ENCODE measurements at places on chromosomes 11 and 22.

GRCh38 chr11:34160049-34160721 is 54.8 kb downstream of the NAT10 start:
- no peak for DNase-seq

- DNase-seq: no peak
Measured at GRCh38 chr11:38819981-38820380, 2221.9 kb upstream of the RAG2 start.

DNA sequence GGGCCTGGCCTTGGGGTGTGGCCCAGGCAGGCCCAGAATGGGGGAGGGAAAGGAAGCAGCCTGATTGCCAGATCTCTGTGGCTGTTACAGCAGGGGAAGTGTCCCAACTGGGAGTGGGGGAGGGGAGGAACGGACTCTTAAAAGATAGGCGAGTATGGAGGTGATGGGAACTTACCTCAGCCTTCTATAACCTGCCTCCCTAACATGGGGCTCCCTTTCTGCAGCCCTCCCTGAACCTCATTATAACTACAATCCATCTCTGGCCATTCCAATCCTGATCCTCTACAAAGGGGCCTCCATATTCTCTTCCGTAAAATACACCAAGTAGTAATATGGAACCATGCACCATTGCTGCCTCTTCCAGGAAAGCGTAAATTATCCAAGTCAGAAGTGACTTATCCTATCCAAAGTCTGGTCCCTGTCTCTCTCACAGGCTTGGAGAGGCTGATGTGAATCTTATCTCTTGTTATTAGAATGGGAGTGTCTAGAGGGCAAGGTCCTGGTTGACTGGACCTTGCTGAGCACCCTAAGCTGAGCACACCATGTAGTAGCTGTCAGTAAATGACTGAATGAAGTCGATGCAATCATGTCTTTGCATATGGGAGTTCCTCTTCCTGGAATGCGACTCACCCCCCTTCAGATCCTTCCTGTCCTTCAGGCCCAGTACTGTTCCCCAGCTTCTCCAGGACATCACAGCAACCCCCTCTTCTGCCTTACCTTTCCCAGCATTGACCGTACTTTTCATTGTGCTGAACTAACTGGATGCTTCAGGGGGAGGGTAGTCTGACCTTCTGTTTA is 5.9 kb downstream of the RHOG start:
- peak; percentile 83 for DNase-seq

GRCh38 chr11:898143-898511 is 12.5 kb downstream of the CHID1 start:
- DNase-seq: no peak

GRCh38 chr22:26671317-26672059 is 14.1 kb downstream of the MIAT start:
- no peak for DNase-seq

GRCh38 chr11:92410526-92410925 is 185.9 kb downstream of the FAT3 start:
- DNase-seq: no peak

DNA sequence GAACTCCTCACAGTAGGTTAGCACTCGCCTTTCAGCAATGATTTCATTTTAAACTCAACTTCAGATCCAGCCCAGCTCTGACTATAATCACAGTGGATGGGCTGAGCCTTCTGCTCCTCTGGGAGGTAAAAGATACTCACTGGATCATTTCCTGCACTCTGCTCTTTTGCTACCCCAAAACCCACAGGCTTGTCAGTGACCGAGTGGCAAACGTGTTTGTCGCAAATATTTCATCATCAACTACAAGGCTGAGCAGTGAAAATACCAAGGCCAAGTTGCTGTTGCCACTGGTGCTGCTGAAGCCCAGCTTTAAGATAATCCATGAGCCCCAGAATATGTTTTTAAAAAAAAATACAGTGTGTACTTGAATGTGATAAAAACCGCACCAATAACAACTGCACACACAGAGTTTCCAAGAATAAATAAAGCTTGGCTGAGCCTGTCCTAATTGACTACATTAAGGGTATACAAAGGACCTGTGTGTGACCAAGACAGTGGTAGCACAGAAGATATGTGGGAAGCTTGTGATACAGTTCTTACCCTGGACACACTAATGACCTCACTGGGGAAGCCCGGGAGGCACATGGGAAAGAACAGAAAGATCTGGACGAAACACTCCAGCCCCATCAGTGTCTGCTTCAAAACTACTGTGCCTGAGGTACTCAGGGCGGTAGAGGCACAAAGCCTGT is 41.3 kb downstream of the ABTB2 start:
- no peak for DNase-seq

GRCh38 chr22:40240160-40240559 is 62.4 kb downstream of the TNRC6B start:
- DNase-seq: no peak

GRCh38 chr11:111148953-111149352 is 96.6 kb upstream of the POU2AF2 start:
- no peak for DNase-seq

DNA sequence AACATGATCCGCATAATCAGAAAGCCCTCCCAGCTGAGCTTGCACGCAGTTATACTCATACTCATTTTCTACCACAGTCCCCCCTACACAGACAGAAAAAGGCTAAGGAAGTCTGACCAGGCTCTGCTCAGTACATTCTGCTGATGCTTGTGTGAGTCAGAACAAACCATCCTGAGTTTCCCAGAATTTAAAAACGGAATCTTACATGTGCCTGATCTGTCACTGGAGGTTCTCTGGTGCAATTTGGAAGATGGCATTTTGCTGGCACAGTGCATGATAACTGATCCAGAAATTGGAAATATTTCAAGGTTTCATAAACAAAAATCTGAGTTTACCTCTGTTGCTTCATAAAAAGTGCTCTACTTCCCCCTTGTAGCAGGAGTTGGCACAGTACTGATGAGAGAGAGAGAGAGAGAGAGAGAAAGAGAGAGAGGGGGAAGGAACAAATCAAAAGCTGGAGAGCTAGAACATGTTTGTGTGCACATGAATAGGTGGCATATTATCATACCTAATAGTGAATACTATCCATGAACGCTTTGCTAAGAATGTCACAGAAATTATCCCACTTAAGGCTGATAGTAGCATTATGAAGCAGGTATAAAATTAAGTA is 1085.3 kb downstream of the DLG2 start:
- no peak for DNase-seq

DNA sequence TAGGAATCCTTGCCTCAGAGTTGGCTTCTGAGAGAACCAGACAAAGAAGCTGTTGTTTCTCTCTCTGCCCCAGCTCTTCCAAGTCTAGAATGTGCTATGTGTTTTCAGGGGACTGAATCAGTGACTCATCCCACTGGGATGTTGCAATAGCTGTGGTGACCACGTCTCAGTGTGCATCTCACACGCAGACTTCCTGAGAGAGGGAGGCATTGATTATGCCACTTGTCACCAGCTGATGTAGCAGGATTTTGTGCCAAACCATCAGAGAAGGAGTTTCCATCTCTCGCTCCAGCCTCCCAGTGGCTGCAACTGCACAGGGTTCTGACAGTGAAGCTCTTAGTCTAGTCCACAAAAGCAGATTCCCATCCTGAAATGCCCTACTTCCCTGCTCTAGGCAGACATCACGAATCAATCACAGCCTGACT is 455.8 kb downstream of the MIAT start:
- DNase-seq: peak; percentile 23

DNA sequence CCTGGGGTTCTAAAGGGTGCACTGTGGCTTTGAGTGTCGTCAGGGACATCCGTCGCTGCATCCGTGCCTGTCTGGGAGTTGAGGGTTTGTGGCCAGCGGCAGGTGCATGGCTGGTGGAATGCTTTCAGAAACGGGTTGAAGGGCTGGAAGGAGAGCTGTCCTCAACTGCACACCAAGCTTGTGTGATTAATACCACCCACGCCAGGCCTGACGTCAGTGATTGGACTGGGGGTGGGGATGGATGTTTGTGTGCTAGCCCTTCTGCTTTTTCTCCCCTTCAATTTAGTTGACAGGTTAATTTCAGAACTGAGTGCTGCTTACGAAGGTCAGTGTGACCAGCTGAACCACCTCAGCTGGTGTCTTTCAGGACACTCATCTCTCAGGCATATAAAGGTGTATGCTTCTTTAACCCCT is 3.2 kb upstream of the GAB2 start:
- no peak for DNase-seq

DNA sequence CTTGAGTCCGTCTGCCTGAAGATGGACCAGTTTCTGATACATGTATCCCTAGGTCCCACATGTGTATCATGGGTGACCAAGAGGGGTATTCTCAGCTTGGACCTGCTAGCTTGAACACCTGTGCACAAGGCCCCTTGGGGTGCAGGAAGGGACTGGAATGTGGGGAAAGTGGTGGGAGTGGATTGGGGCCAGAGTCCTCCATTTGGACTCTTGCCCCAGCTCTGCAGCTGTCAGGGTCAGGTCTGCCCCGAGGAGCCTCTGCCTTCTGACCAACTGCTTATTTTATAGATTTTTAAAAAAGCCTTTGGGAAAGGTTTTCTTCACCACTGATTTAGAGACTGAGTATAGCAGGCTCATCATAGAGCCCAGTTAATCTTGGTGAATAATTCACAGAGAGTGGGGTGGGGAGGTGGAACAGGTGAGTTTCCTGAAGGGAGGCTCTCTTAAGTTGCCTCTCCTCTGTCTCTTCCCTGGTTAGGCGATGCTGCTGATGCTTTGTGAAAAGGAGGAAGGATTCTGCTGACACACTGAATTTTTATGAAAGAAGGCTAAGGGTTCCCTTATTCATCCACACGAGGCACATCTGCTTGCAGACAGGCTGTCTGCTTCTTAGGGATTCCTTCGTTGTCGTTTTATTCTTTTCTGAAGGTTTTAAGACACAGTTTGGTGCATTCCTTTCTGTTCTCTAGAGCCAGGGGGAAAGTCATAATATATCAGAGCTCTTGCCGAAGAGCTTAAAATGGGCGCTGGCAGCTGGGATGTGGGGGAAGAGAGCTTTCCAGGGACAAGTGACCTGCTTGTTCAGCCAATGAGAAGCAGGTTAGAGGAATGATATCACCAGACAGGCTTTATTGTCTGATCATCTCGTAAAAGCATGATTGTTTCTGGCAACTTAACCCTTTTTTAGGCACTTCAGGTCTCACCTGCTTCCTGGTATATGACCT is 19.9 kb downstream of the TRIM44 start:
- DNase-seq: peak; percentile 29

DNA sequence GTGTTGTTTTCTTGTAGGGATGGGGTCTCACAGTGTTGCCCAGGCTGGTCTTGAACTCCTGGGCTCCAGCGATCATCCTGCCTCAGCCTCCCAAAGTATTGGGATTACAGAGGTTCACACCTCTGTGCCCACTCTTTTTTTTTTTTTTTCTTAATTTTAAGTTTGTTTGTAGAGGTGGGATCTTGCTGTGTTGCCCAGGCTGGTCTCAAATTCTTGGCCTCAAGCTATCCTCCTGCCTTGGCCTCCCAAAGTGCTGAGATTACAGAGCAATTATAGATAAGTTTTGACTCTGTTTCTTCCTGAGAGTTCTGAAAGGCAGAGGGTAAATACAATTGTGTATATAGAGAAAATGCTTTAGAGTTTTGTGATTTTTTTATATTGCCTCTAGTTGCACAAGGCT is 160.4 kb downstream of the TEAD1 start:
- DNase-seq: no peak

DNA sequence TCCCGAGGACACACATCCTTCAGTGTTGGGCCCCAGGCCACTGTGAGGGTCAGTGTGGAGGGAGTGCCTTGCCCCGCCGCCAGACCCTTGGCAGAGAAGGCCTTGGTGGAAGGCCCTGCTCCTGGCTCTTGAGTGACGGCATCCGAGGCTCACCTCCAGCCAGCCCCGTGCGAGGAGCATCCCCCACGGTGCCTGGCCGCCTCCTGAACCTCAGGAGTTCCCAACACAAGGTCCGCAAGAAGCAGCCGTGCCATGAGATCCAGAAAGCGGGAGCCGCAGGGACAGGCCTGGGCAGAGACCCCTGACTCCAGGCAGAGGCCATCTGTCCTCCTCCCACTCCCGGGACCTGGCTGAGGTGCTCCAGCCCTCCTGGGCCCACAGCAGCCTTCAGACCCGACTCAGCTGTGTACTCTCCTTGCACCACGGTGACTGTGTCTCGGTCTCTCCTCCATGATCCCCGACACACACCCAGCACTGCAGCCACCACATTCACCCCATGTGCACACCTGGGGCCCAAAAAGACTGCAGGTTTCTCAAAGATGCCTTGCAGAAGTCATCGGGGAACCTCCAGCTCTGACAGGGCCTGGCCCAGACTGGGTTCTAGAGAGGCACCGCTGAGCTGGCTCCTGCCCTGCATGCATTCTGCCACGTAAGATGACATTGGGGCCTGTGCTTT is 870.2 kb downstream of the BRD1 start:
- DNase-seq: no peak

DNA sequence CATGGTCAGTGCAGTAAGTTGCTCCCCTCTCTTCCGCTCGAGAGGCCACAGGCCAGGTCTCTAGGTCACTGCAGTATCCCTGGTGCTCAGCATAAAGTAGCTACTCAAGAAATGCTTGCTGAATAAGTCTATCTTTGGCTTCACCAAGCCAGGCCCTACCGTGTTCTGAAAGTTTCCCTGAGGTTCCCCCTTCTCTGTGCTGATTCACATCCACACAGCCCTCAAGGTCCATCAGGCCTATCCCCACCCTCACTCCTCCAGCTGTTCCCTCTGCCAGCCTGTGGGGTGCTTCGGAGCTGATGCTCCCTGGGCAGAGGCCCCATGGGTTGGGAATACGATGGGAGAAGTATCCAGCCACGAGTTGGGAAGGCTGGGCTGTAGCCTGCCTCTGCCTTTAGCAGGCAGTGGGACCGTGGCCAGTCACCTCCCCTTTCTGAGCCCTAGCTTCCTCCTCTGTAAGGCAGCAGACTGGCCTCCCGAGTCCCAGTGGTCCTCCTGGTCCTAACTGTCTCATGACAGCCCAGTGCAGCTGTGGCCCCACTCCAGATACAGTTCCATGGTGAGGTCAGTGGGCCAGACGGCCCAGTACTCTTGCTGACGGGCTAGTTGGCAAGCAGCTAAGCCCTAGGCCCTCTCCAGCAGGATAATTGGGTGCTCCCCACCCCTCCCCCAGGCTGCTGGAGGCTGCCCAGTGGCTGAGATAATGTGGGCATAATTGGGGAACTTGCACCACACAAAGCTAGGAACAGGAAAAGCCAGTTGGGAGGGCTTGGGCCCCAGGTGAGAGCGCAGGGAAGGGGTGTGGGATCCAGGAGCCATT is 48.2 kb downstream of the NECTIN1 start:
- DNase-seq: peak; percentile 91

DNA sequence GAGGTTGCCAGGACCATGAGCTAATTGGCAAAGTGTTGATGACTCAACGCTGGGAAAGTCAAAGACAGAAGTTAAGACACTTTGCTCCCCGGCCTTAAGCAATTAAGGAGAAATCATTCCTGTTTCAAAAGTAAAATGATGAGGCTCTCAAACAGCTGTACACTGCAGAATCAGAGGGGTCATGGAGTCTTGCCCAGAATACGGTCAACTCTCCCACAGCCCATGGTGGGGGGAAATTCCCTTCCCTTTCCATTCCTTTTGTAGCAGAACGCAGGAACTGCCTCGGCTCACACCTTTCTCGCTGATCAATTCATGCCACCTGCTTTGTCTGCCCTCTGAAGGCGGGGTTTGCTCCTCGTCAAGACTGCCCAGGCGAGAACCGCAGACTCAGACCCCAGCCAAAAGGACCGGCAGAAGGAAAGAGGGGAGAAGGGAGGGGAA is 52.8 kb downstream of the MN1 start:
- DNase-seq: no peak

- DNase-seq: no peak
Measured at GRCh38 chr22:40572976-40573375, 63.5 kb downstream of the MRTFA start.
